Kidney (tissue), 22 donors: ENCODE measurements at places on chromosomes 4 and X.

GRCh38 chrX:5176766-5177165 is 1051.9 kb downstream of the NLGN4X start:
- DNase-seq, result no peak

DNA sequence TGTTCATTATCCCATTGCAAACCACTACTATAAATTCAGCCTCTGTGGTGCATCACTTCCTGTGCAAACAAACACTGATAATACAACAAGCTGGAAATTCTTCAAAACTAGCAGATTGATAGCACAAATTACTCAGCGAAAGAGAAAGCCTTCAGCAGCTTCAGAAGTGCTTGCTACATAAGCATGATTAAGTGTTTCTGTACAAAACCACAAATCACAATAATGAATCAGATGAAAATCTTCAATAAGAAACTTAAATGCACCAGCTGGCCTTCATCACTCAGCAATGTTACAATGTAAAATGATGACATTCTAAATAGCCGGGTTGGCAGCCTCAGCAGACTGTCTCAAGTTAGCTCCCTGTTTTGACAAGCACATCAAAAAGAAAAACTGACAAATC is 262.2 kb downstream of the SPOCK3 start:
- peak; percentile 59 for DNase-seq

GRCh38 chr4:48173056-48173991 is 39.3 kb upstream of the TXK start:
- no peak for DNase-seq

DNA sequence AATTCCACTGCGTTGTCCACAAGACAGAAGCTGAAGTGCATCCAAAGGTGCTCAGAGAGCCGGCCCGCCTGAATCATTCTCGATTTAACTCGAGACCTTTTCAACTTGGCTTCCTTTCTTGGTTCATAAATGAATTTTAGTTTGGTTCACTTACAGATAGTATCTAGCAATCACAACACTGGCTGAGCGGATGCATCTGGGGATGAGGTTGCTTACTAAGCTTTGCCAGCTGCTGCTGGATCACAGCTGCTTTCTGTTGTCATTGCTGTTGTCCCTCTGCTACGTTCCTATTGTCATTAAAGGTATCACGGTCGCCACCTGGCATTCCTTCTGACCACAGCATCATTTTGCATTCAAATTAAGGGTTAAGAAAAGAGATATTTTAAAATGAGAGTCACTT is 115.5 kb downstream of the NFKB1 start:
- DNase-seq, result no peak

- peak; percentile 31 for DNase-seq
These were observed 802 bp downstream of the ADGRG2 start for GRCh38 chrX:19121466-19121865.

GRCh38 chr4:84920617-84921016 is 45.9 kb downstream of the WDFY3 start:
- no peak for DNase-seq

DNA sequence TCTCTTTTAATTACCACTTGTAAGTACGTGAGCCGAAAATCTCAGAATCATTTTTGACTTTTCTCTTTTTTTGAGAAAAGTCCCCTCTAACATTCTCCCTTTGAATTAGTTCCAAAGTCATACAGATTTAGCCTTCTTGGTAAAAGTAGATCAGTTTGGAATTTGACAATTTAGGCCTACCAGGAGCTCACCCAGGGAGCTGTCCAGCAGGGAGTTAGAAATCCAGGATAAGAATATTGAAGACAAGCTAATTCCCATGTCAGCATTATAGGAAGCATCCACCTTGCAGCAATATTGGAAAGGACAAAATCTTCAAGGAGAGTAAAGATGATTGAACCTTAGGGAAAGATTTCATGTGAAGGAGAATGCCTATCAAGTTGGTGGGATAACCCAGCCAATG is 352.2 kb upstream of the CPEB2 start:
- DNase-seq, result no peak

GRCh38 chrX:16958356-16958755 is 11.9 kb downstream of the REPS2 start:
- DNase-seq, result no peak

DNA sequence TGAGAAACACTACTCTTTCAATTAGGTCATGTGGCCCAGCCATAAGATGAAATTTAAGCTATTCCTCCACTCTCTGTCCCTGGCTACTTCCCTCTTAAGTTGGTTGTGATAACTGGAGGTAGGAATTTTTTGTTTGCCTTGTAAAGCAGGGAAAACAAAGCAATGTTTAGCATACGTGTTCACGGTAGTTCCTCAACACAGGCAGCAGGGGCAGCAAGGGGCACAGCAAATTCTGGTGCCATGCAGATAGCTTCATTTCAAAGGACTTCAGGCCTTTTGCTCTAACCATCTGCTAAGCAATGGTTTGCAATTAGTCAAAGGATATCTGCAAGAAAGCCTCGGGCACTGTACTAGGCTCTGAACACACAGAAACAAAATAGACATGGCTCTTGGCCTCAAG is 330.2 kb downstream of the ZIC3 start:
- DNase-seq, result no peak

DNA sequence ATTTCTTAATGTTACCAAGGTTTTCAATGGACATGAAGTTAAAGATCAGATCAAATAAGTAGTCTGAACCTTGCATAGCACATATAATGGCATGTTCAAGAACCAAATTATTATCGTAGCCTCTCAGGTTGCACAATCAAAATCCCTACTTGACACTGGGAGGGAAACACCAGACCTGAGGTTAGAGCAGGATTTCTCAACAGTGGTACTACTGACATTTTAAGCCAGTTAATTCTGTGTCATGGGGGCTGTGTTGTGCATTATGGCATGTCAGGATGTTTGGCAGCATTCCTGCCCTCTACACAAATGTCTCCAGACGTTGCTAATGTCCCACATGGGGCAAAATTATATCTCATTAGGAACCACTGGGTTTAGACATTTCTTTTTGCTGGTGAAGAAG is 20.8 kb downstream of the RLIM start:
- DNase-seq, result no peak

DNA sequence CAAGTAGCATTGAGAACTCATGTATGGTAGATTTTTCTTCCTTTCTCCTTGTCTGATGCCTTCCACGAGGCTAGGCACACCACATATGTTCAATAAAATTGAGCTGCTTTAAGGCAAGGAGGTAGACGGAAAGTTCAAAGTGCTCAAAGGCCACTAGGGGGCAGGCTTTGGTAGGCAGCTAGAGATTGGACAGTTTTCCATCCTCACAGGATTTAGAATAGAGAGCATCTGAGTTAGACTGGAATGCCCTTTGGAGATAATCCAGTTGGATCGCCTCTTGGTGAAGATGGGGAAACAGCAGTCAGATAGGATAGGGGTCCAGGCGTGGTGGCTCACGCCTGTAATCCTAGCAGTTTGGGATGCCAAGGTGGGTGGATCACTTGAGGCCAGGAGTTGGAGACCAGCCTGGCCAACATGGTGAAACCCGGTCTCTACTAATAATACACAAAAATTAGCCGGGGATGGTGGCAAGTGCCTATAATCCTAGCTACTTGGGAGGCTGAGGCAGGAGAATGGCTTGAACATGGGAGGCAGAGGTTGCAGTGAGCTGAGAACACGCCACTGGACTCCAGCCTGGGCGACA is 30.4 kb downstream of the ELF4 start:
- peak; percentile 55 for DNase-seq

DNA sequence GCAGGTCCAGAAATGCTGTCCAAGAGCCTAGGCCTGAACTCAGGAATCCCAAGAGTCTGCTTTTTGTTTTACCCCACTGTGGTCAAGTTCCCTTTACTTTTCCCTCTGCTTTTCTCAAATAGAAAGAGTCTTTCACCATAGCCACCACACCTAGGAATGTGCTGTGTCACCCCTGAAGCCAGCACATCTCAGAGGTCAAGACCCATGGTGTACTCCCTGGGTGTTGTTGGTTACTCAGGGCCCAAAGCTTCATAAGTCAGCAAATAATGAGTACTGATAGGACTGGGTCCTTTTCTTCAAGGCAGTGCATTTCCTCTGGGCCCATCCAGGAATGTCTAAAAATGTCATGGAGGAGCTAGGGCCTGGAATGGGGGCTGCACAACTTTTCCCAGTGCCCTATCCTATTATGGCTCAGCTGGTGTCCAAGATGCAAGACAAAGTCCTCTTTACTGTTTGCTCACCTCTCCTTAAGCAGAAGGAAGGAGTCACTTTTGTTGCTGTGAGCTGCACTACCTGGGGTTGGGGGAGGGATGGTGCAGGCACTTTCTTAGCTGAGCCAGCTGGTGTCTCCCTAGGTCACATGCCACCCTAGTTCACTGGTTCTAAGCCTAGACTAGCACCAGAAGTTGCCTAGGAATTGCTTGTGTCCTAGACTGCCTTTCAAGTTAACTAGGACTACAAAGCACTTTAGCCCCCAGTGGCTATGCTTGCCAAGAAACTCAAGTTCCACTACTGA is 62.4 kb upstream of the RXFP1 start:
- no peak for DNase-seq

- no peak for DNase-seq
These were observed 1851.3 kb upstream of the PCDH7 start for GRCh38 chr4:28868841-28869240.

- DNase-seq, result no peak
These were observed 3.8 kb upstream of the DCAF4L1 start for GRCh38 chr4:41977709-41978108.

DNA sequence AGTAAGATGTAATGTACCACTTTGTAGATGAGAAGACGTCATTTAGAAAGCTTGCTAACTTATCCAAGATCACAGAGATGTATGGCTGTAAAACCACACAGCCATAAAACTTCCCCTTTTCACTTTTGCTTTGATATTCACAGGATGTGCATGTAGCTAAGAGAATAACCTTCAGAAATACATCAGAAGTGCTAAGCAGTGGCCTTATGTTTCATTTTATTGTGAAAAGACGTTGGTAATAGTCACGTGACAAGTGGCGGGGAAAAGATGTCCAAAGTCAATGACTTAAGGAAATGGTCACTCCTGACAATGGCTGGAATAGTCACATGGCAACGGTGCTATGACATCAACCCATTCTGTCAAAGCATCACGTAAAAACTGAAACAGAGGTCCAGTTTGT is 12.9 kb upstream of the WDR17 start:
- no peak for DNase-seq

GRCh38 chr4:106325800-106326199 is 9.4 kb downstream of the AIMP1 start:
- DNase-seq, result no peak

GRCh38 chrX:126137899-126138298 is 28.2 kb downstream of the DCAF12L2 start:
- DNase-seq, result no peak

- no peak for DNase-seq
These were observed 276.7 kb downstream of the UNC5C start for GRCh38 chr4:95272036-95272435.

GRCh38 chr4:5018603-5019002 is 655 bp downstream of the CYTL1 start:
- no peak for DNase-seq

DNA sequence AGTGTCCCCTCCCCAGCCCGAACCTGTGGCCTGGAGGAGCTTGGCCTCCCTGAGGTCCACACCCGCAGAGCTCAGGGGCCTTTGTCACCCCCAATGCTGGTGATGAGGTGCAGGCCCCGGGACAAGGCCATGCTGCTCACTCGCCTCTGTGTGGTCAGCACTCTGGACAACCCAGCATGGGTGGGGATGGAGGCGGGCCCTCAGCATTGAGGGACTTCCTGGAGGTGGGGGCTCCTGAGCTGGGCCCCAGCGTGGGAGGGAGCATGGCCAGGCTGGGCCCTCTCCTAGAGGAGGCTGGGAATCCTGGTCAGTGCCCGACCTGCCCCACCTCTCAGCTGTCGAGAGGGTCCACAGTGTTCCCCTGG is 30.6 kb downstream of the TACC3 start:
- DNase-seq, result no peak

DNA sequence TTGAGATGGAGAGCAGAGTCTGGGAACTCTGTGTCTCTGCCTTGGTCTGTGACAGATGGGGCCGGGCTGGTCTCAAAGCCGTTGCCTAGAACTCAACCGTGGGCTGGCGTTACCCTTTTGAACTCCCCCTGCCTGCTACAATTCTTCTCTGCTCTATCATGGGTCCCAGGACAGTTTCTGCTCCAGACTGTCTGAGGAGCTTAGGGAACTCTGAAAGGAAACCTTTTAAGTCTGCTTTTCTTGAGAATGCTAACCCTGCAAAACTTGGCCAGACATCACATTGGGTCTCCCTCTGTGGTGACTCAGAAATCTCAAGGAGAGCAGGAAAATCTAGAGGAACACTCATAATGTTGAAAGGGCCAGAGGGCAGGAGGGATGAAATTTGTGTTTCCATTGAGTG is 240.6 kb downstream of the CBR4 start:
- no peak for DNase-seq

GRCh38 chr4:107629318-107629717 is 90.7 kb downstream of the PAPSS1 start:
- no peak for DNase-seq

- DNase-seq, result no peak
These were observed 129.1 kb upstream of the PITX2 start for GRCh38 chr4:110751986-110752385.
